Adipocyte (in vitro differentiated cells): ENCODE measurements at places on chromosomes 6 and 20.

DNA sequence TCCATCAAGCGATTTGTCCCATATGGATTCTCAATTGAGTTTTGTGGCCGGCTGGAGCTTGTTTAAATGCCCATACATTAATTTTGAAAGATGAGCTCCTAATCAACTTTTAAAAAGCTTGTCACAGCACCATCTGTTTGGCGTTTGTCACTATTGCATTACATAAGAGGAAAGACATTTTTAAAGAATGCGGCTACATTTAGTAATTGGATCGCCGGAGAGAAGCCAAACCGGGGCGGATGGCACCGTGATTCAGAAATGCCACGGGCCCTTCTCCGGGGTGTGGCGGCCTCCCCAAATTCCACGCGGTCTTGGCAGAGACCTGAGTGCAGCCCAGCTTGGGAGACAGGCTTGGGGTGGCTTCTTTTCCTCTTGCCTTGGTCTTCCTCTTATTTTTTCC lies 67.7 kb upstream of the ZNFX1 start:
- DNase-seq, result peak; percentile 89

DNA sequence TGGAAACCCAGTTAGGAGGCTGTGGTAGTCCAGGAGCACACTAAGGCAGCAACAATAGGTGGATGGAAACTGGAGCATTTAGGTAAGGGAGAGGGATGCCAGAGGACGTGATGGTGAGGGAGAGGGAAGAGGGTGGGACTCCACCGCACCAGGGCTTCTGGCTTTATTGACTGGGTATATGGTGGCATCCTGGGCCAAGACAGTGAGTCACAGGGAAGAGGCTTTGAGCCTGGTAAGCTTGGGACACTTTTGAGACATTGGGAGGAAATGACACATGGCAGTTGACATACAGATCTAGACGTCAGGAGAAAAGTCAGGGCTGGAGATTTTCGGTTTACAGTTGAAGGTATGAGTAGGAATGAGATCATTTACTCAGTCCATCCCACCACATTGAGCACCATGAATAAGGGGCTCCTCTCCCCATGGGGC lies 14.9 kb downstream of the NT5E start:
- peak; percentile 69 for DNase-seq

DNA sequence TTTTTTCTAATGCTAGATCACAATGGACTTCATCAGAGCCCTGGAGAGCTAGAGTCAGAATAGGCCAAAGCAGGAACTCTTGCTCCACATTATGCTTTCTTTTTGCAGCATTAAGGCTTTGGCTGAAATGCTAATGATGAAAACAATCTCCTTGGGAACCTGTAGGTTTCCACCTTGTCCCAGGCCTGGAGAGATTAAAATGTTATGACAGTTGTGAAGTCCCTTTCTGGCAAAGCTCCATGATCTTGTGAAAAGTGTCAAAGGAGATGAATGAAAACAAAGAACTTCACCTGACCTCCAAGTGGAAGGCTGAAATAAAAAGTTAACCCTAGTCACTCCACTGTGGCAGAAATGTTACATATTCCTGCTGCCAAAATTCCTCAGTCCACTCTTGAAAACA lies 64.0 kb upstream of the LRRC1 start:
- no peak for DNase-seq

DNA sequence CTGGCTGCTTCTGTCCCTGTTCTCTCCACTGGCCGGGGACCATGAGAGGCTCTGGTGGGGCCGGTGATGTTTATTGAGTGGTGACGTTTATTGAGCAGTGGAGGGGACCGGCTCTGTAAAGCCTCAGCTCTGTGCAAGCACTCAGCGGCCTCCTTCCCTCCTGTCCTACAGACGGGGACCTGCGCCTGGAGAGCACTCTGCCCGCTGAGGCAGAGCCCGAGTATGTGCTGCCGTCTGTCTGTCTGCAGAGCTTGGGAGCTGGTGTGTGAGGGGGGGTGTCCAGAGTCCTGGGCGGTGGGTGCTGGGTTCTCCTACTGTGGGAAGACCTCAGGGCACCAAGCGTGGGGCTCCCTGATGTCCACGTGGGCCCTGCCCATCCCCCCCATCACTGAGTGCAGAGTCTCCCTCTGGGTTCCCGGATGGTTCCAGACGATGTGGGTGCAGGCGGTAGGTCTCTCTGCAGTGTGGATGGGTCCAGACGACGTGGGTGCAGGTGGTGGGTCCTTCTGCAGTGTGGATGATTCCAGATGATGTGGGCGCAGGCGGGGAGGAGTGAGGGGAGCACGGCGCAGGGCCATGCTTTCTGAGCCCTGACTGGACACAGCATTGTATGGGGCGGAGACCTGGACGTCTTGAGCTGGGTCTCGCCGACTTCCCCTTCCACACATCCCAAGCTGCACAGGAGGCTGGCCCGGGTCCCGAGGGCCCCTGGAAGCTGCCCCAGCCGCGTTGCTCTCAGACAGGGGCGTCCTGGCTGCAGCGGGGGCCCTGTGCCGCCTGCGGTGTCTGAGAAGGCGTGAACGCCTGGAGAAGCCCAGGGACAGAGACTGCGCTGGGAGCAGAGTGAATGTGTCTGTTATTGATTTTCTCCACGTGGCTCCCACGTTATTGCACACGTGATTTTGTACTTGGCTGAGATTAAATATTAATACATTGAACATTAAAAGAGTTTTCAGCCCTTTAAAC lies 14.9 kb upstream of the BHLHE23 start:
- no peak for DNase-seq

- no peak for DNase-seq
Measured at GRCh38 chr6:24069526-24069925, 56.5 kb upstream of the NRSN1 start.

GRCh38 chr6:14252271-14252850 lies 134.8 kb downstream of the CD83 start:
- no peak for DNase-seq

DNA sequence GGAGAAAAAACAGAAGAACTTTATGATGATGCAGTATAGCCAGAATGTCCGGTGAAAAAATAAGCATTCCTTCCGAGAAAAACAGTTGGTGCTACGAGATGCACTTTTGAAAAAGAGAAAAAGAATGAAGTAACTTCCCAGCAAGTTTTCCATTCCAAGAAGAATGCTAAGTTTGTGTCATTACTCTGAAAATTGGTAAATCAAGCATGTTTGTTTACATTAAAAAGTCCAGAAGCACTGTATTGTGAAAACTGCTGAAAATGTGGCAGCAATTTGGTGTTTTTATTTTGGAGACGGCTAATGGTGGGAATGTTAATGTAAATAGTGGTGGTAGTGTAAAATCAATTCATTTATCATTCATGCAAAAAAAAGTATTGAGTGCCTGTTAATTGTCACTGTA lies 46.3 kb downstream of the MKKS start:
- DNase-seq, result peak; percentile 33

DNA sequence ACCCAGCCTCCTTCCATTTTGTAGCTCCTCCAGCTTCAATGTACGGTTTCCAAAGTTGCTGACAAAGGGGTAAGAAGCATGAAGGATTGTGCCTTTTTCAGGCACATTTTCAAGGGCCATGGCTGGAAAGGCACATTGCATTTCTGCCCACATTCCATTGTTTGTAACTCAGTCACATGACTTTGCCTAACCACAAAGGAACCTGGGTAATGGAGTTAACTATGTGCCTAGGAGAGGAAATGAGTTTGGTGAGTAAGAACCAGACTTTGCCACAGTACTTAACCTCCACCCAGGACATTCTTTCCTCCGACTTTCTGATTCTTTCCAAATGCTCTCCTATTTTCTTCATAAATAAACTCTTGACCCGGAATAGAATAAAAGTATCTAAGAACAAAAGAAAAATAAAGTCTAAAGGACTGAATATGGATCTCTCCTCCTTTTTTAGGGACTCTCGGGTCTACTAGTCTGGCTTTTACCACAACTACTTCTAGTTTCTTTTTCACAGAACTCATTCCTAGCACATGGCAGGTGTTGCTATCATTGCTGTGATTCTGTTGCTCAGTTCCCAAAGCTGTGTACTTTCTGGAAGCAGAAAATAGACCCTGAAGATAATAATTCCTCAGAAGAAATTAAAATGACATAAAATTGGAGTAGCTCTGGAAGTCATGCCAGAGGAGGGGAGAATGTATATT lies 81.5 kb upstream of the ISM1 start:
- DNase-seq, result no peak

DNA sequence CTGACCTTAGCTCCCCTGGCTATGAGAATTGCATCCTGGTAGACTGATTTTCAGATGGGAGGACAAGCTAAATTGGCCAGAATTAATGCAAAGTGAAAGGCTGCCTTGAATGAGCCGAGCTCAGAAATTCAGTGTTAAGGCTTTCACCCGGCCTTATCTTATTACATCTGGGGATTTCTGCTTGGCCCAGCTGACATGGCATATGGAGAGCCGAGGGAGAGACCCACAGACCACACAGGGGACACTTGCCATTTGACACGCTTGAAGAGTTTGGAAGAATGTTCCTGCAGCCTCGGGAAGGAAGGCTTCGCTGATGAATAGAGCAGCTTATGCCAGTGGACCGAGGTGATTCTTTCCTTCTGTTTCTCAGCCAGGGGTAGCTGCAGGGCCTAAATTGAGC lies 9.0 kb downstream of the MOCS3 start:
- peak; percentile 36 for DNase-seq

DNA sequence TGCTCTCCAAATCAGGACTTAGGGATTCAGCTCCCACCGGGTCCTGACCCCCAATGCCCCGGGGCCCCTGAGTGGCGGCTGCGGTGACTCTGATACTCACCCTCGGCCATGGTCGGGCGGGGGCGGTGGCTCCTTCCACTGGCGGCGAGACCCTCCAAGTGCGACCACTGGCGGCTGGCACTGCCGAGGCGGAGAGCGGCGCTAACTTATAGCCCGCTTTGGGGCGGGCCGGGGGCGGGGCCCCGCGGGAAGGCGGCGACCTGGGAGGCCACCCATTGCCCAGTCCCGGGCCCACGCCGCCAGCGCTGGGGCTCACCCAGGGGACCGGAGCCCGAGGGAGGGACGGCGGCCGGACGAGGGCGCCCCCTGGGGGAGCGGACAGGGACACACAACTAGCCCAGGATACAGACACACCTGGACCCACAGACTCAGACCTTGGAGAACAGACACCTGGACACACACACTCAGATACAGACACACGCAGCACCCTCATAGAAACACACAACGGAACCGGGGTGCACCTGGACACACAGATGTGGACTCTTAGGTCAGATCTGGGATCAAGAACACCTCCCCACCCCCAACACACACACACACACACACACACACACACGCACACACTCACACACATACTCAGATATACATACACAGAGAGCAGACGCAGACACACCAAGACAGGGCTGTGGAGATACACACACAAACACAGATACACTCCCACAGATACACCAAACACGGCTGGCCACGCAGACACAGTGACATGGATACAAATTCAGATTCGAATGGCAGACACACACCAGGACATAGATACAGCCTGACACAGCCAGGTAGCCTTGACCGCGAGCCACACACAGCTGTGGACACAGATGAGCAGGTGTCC lies at the start of gene TGM2:
Gene TGM2, minus strand, starts transcription at position 182 of the 877 bp plus-strand sequence. Its CDS starts 72 bp downstream, at position 110.
- peak; percentile 93 for DNase-seq

DNA sequence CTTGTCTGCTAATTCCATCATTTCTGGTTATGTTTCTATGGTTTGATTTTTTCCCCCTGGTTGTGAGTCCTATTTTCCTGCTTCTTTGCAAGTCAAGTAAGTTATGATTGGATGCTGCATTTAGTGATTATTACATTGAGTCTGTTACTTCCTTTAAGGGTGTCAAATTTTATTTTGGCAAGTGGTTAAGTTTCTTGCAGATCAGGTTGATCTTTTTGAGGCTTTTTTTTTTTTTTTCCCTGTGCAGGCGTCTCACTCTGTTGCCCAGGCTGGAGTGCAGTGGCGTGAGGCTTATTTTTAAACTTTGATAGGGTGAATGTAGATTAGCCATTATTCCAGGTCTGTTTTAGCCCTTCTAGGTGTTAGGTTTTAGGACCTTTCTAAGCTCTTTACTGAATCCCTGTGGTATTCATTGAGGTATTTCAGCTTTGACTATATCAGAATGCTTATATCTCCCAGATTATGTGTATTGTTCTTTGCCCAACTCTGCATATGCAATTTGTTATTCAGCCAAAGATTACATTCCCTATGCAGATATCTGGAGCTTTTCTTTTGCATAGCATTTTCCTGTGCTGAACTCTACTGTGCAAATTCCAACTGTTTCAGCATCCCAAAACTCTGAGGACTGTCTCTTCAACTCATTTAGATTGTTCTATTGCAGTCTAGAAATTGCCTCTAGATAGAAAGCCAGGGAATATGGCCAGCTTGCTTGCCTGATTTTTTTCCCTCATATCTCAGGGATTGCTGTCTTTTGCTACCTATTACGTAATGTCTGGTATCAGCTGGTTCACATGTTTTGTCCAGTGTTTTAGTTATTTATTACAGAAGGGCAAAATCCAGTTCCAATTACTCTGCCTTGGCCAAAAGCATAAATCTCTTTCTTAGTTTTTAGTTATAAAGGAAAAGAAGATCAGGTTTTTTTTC lies 113.3 kb downstream of the AFG1L start:
- DNase-seq, result peak; percentile 74

GRCh38 chr6:82866446-82866845 lies 199.2 kb downstream of the UBE3D start:
- DNase-seq, result no peak

DNA sequence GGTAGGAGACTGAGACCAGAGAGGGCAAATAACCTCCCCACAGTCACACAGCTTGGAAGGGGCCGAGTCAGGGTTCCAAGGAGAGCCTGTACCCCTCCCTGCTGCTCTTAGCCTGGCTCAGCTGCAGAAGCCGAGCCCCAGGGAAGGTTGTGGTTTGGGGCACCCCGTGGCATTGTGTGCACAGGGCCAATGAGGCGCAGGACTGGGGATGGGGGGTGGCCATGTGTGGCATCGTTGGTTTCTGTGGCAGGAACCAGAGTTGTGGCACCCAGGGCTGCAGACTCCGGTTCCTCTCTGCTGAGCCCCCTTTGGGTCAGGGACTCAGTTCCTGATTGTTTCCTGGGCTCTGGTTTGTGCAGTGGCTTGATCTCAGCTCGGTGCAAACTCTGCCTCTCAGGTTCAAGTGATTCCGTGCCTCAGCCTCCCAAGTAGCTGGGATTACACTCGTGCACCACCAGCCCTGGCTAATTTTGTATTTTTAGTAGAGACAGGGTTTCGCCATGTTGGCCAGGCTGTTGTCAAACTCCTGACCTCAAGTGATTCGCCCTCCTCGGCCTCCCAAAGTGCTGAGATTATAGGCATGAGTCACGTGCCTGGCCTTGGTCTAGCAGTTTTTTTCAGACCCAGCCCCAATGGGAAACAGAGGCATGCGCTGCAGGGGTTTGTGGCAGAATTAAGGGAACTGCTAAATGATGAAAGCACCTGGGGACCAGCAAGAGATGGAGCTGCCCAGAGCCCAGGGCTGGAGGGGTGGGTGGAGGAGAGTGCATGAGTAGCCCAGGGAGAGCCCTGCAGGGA lies 221.0 kb upstream of the SULF2 start:
- no peak for DNase-seq

DNA sequence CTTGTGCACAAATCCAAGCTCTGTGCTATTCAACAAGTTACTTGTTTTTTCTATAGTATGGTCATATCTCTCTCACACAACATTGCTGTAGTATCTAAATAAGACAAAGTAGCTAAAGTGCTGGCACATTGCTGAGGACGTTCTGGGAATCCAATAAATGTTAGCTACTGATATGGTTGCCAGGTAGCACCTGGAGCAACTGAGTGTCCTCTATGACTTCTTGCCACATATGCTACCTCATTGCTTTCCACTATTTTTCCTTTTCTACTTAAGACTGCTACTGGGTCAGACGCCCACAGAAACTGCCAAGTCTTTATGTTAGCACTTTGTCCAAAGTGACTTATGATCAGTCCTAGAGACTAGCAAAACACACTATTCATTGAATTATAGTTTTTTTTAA lies 85.3 kb downstream of the SYCP2 start:
- no peak for DNase-seq

GRCh38 chr6:6331946-6332601 lies 11.6 kb upstream of the F13A1 start:
- no peak for DNase-seq

GRCh38 chr6:139380168-139380567 lies 5.7 kb upstream of the CITED2 start:
- DNase-seq, result no peak
